NCI-H1048 (cell line): ENCODE measurements at places on chromosomes 4 and X.

- DNase-seq = no peak
These were observed 34.7 kb upstream of the TMEM184C start for GRCh38 chr4:147582386-147583060.

DNA sequence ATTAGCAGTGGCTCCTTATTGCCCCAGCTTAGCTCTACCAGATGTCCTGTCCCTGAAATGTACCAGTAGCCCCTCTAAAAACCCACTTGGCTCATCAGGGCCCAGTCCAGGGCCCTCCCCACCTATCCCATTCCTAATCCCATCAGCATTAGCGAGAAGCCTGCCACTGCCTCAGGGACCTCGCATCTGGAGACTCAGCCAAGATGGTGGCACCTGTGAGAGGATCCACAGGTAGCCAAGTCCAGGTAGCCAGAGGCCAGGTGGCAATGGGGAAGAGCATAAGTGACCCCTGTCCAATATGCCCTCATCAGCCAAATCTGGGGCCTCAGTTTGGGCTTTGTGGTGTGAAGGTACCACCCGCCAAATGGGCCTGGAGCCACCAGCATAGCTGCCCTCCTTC lies 97.7 kb downstream of the MAMLD1 start:
- no peak for DNase-seq

- DNase-seq = no peak
These were observed at the start of gene ODAPH for GRCh38 chr4:75555294-75556164. Gene ODAPH (plus strand): TSS chr4:75556066. CDS start chr4:75556083, 17 bp downstream.

DNA sequence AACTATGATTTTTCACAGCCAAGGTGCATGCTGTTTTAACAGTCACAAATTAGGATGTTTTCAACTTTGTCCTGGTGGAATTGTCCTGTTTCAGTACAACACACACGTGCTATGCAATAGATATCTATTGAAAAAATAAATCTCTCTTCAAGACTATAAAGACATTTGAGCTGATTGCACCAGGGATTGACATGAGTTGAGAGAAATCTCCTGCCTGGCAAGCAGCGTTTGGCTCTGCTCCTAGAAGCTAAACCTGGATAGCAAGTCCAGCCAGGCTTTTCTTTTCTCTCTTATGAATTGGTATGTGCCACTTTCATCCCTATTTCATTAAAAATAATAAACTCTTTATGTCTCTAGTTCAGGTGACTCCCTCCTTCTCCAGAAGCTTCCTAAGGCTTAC lies 16.6 kb upstream of the NPNT start:
- DNase-seq = no peak

- DNase-seq = no peak
These were observed 862.2 kb downstream of the TRAM1L1 start for GRCh38 chr4:116223040-116223732.

DNA sequence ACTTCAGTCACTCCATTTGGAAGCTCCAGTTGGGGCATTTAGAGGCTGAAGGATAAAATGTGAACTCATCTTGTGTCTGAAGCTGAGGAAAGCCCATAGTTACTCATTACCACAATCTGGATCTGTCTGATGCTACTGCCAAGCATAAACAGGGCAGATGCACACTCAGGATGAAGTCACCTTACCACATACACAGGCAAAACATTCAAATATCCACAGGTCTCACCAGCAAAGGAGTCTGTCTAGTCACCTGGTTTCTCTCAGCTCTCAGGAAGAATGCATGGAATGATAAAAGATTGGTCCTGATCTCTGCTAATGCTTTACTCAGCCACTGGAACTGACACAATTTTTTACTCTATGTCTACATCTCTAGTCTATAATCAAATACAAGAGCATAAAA lies 13.0 kb upstream of the ODAPH start:
- DNase-seq = no peak

DNA sequence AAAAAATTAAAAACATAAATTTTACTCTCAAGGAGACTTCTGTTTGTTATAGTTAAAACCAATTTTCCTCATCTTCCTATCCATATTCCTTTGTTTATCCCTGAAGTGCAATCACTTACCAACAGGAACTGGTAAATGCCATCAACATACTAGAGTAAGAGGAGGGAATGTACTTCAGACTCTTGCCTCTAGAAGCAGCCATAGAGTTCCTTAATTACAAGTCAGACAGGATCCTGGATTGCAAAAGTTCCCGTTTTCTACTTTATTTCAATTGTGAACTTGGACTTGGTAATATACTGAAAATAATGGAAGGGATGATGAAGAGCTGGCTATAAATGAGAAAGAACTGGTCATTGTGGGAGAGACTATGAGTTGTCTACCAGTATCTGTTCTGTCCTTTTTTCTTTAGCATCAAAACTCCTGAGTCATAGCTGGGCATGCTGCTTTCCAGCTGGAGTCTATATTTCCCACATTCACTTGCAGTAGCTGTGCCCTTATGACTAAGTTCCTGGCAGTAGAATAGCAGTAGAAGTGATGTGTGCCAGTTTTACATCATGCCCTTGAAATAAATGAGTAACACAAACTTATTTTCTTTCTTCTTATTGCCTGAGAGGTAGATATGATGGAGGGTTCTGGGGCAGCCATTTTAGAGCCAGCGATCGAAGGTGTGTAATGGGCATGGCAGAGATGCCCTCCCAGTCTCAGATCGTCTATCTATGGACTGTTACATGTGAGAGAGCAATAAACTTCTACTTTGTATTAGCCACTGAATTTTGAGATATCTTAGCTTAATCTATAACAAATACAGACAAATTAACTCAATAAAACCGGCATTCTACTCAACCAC lies 26.8 kb upstream of the SPARCL1 start:
- DNase-seq = no peak

- no peak for DNase-seq
These were observed 205.6 kb upstream of the HS3ST1 start for GRCh38 chr4:11634283-11634682.

- DNase-seq = no peak
These were observed 264.0 kb upstream of the BOD1L1 start for GRCh38 chr4:13891544-13891939.

DNA sequence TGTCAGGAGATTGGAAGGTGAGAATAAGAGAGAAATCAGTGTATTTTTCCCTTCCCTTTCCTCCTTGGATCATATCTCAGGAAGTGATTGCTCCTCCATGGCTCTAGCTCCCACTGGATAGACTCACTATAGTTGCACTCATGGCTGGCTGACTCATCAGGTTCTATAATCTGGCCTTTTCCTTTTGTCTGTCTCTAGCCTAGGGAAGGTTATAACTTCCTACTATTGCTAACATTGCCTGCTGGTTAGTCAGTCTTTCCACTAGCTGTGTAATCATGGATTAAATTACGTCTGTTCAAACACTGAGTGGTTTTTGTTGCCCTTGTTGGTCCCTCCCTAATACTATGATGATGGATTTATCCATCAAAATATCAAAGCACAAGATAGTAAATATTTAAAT lies 195.5 kb upstream of the VEGFC start:
- no peak for DNase-seq

- no peak for DNase-seq
These were observed 147.5 kb upstream of the SMIM31 start for GRCh38 chr4:164606478-164606877.
